GM03348 (cell line): ENCODE measurements at places on chromosomes 1 and 21.
A peak's percentile ranks its signal among the peaks of the same experiment; 100 is the strongest.

DNA sequence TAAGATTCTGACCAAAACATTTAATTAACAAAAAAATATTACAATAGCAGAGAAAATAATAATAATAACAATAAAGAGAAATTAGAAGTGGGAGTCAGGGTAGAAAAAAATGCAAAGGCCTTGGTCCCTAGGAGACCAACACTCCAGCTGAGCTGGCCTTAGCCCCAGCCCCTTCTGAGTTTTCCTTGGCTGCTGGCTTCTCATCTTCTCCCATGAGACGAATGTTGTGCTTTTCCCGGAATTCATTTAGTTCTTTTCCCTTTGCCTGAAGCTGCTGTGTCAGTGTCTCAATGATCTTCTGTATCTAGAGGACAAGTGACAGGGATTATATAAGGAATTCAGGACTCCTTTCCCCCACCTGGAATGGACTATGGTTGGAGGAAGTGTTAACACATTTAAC is 2.4 kb downstream of the KLHDC9 start:
- DNase-seq: no peak

DNA sequence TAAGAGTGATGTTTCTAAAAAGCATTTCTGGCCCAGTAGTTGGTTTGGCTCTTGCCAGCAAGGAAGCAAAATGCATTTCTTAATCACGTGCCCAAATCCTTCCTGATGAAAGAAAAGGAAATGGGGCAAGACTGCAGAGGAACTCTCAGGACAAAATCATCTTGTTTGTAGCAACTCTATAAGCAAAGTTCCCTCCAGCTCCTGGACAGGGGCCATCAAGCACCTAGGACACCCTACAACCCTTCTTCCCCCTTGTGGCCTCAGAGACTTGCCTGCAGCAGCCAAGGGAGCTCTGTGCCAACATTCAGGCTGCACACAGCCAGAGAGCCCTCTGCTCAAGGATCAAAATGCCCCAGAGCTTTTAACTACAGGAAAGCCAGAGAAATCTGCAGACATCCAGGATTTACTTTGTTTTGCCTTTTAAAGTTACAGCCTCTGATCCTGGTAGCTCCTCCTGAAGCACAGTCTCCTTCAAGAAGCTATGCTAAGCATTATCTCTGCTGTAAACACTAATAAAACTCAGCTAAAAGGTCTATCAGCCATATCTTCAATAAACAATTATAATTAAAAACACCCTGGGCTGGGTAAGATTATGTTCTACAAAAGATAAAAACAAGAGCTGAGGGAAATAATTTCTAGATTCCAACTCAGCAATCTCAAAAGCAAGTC is 105.0 kb downstream of the KIAA0319L start:
- DNase-seq: peak; percentile 58

GRCh38 chr1:207302618-207303393 is 18.7 kb upstream of the CD55 start:
- DNase-seq: no peak

- DNase-seq: peak; percentile 29
Observed at GRCh38 chr21:32499249-32500055, 85.9 kb downstream of the TCP10L start.

GRCh38 chr1:204221271-204221670 is 7.5 kb upstream of the GOLT1A start:
- DNase-seq: no peak

DNA sequence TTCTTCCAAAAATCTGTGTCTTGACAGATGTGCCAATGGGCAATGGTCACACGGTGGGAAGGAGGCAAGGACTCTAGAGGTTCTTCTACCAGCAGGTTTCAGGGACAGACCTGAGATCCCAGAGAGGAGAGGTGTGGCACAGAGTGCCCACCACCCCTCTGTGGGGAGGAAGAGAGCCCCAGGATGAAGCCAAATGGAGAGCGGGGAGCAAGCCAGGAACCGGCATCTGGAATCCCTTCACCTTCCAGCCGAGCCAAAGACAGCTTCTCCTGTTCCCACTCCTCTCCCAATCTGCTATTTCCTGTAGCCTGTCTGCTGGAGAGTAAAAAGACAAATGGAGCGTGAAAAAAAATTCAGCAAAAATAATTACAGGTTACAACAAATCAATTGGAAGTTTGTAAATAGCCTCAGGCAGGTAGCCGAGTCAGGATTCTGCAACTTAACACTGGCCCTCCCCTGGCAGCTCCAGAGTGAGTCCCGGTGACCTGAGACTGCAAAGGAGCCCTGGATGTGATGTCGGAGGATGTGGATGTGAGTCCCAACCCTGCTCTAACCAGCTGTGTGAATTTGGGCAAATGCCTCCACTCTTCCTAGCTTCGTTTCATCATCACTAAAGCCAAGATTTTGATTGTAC is 45.4 kb upstream of the LRRN2 start:
- DNase-seq: no peak

- peak; percentile 39 for DNase-seq
Observed at GRCh38 chr1:33758698-33759097, 105.2 kb upstream of the HMGB4 start.

GRCh38 chr21:29656504-29657239 is 283.1 kb downstream of the GRIK1 start:
- DNase-seq: peak; percentile 53

DNA sequence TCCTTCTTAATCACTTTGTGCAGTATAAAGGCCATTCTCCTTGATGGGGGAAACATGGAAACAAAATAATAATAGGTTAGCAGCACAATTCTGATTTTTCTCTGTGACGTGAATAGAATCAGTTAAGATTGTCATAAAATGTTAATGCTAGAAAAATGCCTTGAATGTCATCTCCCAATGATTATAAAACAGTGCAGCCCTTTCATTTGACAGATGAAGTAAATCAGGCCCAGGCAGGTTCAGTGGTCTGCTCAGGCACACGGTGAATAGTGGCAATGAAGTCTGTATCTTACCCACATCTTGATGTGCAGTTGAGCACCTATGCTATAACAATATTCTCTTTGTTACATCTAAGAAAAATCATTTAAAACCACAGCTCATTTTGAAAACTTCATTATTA is 32.2 kb upstream of the ZNF281 start:
- DNase-seq: no peak

DNA sequence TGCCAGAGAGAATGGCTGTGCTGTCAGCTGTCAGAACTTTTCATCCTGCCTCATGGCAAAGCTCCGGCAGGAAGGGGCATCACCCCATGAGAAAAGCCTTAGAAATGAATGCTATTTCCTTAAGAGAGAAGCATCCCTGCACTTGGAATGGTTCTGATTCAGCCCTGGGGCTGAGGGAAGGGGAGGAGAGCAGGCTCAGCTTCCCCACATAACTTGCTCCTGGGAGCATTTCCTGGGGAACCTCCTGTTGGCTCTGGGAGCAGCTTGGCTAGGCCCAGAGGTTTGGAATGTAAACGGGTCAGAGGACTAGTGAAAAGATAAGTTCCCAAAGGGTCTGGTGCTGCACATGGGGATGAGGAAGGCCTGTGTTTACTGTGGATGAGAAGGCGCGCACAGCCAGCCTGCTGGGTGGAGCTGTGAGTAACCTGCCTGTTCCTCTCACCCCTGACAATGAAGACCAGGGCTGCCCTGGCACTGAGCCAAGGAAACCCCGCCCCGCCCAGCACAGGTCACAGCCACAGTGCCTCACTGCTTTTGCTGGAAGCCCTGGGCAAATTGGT is 5.0 kb downstream of the PRELP start:
- DNase-seq: peak; percentile 91

- DNase-seq: no peak
Observed at GRCh38 chr1:42832641-42833240, 13.7 kb upstream of the ZNF691 start.

DNA sequence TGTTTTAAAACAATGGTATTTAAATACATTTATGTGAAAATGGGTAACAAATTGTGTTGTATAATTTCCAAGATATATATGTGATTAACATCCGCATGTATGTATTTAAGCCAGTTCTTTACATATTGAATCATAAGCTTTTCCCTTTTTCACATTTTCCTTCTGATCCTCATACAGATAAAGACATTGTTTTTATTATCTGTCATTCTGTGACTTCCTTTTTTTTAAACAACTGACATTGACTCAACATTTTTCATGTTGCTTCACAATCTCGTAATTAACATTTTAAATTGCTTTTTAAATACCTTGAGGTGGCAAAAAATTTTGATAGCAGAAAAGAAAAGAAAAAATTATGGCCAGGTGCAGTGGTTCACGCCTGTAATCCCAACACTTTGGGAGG is 1.4 kb downstream of the STXBP3 start:
- DNase-seq: no peak

GRCh38 chr1:239308701-239309333 is 77.6 kb upstream of the CHRM3 start:
- no peak for DNase-seq

DNA sequence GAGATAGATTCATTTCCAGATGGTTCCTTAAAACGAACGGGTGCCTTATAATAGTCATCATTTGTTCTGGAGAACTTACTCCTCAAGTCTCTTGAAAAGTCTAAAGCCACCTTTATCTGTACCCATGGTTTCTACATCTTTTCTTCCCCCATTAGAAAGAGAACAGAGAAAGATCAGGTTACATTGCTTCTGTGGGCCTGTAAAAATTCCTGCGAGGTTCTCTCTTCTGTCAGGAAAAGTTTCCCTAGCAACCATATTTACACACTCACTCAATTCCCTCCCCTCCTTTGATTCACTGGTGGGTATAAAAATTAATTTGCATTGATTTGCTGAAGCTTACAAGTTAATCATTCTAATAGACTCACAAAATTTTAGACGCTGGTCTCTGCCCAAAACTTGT is 6.7 kb downstream of the PHC2 start:
- DNase-seq: no peak

- DNase-seq: peak; percentile 42
Observed at GRCh38 chr1:47508702-47509431, 71.0 kb downstream of the FOXD2 start.

- DNase-seq: no peak
Observed at GRCh38 chr1:119228335-119229080, 88.1 kb upstream of the WARS2 start.

DNA sequence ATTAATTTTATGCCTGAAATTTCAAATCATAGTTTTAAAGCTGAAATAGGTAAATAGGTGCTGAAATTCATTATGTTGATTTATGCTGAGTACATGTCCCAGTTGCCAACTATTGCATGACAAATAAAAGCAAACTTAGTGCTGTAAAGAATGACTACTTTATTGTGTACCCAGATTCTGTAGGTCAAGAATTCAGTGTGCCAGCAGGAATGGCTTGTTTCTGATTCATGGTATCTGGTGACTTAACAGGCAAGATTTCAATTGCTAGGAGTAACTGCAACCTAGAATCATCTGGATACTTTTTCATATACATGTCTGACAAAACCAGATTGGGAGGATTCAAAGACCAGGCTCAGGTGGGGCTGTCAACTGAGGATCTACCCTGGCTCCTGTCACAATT is 678.4 kb upstream of the ADAMTS5 start:
- DNase-seq: no peak

DNA sequence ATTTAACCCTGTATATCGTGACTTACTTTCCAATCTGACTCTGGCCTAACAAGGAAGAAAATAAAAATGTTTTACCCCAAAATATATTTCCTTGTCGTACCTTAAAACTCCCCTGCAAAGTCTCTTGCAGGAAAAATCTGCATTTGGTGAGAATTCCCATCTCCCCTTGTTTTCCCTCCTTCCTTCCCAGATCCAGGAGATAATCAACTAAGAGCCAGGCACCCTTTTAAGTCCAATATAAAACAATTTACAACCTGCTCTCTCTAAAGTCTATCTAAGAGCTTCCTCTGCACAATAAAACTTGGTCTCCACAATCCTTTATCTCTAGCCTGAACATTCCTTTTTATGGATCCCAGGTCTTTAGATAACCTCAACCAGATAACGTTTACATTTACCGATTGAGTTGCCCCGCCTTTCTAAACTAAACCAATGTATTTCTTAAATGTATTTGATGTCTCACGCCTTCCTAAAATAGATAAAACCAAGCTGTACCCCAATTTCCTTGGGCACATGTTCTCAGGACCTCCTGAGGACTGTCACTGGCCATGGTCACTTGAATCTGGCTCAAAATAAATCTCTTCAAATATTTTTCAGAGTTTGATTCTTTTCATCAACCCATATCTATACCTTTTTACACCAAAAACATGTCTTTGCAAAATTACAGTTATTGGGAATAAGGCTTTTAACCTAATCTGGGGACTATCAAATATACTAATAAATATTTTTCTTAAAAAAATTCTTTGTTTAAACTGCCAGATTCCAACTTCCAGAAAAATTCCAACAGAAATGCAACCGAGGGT is 993 bp downstream of the DDX59 start:
- DNase-seq: no peak

- peak; percentile 54 for DNase-seq
Observed at GRCh38 chr1:115781343-115781742, 12.8 kb upstream of the CASQ2 start.

GRCh38 chr1:63663873-63664272 is 70.7 kb downstream of the PGM1 start:
- no peak for DNase-seq

GRCh38 chr1:215228193-215228592 is 145.7 kb downstream of the KCNK2 start:
- DNase-seq: no peak

DNA sequence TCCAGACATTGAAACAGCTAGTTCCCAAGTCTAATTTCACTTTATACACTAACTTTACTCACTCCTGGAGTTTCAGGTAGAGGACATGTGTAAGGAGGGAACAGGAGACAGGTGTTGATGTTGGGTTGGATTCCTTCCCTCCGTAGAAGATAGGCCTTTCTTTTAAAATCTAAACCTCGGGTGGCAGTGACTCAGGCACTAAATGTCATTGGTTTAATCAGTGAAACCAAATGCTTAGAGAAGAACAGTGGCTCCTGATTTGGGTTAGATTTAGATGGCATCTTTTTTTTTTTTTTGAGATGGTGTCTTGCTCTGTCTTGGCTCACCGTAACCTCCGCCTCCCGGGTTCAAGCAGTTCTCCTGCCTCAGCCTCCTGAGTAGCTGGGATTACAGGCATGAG is 7.2 kb downstream of the CAP1 start:
- DNase-seq: no peak

DNA sequence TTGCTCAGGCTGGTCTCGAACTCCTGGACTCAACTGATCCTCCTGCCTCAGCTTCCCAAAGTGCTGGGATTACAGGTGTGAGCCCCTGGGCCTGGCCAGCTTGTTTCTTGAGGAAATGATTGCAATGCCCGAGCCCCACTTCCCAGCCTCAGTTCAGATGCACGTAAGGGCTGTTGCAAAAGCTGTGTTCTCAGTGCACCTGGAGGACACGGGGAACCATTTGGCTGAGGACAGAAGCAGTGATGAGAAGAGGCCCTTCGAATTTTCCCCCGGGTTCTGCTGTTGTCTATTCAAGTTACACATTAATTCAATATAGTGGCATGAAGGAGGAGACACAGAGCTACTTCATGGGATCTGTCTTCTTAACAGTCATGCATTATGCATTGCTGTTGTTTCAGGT is 78.8 kb upstream of the WDR26 start:
- DNase-seq: no peak

- DNase-seq: no peak
Observed at GRCh38 chr1:92817137-92817697, 14.6 kb upstream of the RPL5 start.

GRCh38 chr1:101165532-101165931 is 71.3 kb upstream of the S1PR1 start:
- DNase-seq: no peak
